ENCODE measurements at places on chromosomes 16 and 17.

DNA sequence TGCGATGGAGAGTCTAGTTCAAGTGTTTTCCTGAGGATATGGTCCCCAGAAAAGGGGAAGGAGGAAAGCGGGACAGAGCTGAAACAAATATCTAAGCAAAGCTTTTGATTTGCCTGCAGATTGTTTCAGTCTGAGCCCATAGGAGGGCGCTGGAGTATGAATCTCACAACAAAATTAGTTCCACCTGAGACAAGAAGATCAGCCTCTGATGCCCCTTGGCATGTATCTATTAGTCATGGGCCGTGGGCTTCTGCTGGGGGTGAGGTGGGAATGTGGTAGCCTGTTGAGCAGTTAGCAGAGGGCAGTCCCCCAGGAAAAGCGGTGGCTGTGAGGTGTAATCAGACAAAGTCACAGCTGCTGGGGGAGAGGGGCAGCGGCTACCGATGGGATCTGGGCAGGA lies 446.9 kb downstream of the CA10 start:
- no peak for DNase-seq

- DNase-seq = peak; percentile 77
These were observed 36.4 kb downstream of the FOXL1 start for GRCh38 chr16:86614699-86615098.

GRCh38 chr17:2049333-2050299 lies 5.3 kb upstream of the HIC1 start:
- DNase-seq = peak; percentile 49

GRCh38 chr16:82867485-82867884 lies 240.7 kb downstream of the CDH13 start:
- no peak for DNase-seq

All from gastrocnemius medialis (tissue), 4 donors.